ENCODE measurements at places on chromosomes 5 and 9.

DNA sequence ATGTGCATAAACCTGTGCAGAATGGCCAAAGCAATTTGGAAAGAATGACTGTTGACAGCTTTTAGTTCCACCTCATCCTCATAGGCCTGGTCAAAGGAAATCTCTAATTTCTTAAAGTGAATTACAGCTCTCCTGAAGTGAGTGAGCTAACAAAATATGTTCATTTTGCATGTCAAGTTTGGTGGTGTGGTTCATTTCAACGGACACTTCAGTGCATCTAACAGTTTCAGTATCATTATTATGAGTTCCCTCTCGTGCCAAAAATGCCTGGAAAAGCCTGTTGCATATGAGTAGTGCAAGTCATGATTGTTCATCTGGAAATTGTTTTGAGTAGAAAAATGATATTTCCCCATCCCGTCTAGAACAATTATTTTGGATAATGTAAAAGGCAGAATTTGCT lies 53.2 kb upstream of the HMHB1 start:
- no peak for DNase-seq

GRCh38 chr5:83255268-83255667 lies 177.9 kb downstream of the XRCC4 start:
- DNase-seq, result no peak

DNA sequence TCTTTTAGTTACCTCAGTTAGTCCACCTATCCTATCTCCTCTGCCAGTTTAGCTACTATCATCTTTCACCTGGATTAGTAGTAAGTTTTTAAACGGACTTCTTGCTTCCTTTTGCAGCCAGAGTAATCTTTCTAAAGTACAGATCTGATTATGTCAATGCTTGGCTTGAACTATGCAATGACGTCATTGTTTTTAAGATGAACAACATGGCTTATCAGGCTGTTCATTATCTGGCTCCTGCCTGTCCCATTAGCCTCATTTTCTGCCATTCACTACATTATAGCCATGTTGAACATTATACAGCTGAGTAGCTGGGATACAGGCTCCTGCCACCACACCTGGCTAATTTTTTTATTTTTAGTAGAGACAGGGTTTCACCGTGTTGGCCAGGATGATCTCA lies 98.7 kb downstream of the RANBP17 start:
- DNase-seq, result no peak

GRCh38 chr5:1706021-1706420 lies 93.6 kb downstream of the MRPL36 start:
- no peak for DNase-seq

DNA sequence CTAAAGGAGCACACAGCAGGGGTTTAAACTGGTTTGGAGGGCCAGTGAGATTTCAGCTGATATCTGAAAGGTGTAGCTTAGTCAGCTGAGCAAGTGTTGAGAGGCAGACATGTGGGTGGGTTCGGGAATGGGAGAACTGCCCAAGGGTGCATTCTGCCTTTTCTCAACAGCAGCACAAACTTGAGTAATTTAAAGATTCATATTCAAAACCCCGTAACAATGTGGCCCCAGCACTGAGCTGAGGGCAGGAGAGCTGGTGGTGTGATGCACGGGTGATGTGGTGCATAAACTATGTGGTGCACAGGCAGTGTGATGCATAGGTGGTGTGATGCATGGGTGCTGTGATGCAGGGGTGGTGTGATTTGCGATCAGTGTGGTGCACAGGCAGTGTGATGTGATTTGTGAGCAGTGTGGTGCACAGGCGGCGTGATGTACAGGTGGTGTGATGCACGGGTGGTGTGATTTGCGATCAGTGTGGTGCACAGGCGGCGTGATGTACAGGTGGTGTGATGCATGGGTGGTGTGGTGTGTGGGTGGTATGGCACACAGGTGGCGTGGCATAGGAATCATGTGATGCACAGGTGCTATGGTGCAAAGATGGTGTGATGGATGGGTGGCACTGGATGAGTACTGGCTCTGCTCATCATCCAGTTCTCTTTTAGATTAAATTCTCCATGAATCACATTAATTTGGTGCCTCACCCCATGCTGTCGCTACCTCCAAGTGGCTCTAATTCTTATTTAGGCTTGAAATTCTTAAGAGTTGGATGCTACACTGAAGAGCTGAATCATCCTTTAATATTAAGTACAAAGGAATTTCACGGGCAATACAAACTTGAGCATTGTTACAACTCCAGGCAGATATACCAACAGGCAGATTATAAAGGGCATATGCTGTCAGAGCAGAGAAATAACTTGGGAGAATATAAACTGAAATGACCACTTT lies 53.6 kb downstream of the DAP start:
- no peak for DNase-seq

GRCh38 chr5:179403426-179404147 lies 58.3 kb upstream of the ADAMTS2 start:
- no peak for DNase-seq

GRCh38 chr5:9495121-9495520 lies 50.8 kb downstream of the SEMA5A start:
- DNase-seq, result no peak

DNA sequence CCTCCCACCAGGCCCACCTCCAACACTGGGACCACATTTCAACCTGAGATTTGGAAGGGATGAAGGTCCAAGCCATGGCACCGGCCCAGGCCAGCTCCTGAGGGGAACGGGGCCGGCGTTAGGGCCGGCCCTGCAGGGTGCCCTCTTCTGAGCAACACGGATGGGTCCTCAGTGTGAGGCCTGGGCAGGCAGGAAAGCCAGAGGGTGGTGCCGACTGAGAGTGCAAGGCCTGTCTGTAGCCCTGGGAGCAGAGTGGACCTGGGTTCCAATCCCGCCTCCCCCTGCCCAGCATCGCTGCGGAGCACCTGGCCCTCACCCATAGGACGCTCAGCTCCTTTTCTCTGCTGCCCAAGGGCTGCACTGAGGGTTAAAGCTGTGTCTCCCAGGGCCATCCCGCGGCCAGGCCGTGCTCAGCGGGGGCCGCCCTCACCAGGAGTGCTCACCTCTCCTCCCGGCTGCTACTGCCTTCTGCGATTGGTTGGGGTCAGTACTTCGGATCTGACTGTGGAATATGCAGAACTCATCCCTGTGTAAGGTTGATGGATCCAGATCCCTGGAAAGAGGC lies 44.1 kb upstream of the FCN2 start:
- DNase-seq, result no peak

- DNase-seq, result no peak
These were observed 1.6 kb upstream of the TNIP1 start for GRCh38 chr5:151082282-151082902.

- DNase-seq, result no peak
These were observed 25.6 kb upstream of the ERBIN start for GRCh38 chr5:65900746-65901145.

GRCh38 chr5:111404270-111404769 lies 108.0 kb downstream of the STARD4 start:
- DNase-seq, result no peak
